Gastrocnemius medialis (tissue), 4 donors: ENCODE measurements at places on chromosomes 7 and 10. TPM values are rescaled to one million over a fixed set of nuclear protein-coding genes. Genes with fewer than 3 reads are reported as not detected.

DNA sequence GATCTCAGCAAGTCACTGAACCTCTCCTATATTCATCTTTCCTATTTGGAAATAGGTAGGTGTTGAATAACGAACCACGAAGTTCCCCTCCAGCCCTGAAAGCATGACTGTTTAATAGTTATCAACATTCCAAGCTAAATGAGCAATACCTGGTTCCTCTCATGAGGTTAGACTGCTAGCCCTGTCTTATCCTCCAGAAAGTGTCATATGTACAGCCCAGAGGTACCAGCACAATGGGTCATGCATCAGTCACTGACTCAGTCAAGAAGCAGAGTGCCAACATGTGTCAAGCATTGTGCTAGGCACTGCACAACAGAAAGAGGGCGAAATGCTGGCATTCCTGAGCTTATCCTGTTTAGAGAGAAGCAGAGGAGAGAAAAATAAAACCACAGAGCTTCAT is 70.0 kb downstream of the AMPH start:
- H3K4me3 ChIP-seq, result no peak overlapping the region
- no peaks in the 10 kb centered on the region for H3K4me1 ChIP-seq
- H3K27ac ChIP-seq, result no peak overlapping the region
- H3K36me3 ChIP-seq, result no peaks in the 10 kb centered on the region

- H3K27me3 ChIP-seq, result peaks cover 13% of the 10 kb centered on the region
- H3K4me1 ChIP-seq, result no peaks in the 10 kb centered on the region
- H3K36me3 ChIP-seq, result no peaks in the 10 kb centered on the region
- no peak overlapping the region for H3K4me3 ChIP-seq
- no peak for DNase-seq
Observed at GRCh38 chr7:150901160-150902035, 49.1 kb downstream of the AOC1 start.

DNA sequence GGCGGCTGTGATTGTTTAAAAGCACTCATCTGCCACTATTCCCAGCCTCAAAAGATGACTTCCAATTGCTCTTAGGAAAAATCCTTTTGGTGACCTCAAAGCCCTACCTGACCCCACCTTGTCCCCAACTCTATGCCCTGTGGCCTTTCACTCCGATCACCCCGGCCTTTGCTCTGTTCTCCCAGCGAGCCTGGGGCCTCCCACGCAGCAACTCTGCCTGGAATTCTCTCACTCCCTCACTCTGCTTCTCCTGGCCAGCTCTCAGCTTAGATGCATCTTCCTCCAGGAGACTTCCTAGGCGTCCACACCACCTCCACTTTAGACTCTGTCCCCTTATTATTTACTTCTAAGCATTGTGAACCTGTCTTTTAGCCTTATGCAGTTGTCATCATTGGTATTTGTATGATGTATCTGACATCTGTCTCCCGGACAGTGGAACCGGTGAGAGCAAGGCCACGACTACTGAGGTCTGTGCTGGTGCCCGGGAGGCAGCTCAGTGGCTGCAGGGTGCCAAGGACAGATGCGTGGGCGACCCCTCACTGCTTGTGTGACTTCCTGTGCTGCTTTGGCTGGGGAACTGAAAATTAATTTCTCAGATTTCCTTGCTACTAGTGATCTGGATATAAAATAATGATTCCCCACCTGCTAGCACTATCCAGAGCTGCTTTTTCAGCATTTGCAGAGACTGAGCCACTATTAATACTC is 63.0 kb downstream of the PIP4K2A start:
- DNase-seq, result no peak
- H3K4me1 ChIP-seq, result peaks cover 3% of the 10 kb centered on the region
- H3K27ac ChIP-seq, result no peak overlapping the region
- H3K27me3 ChIP-seq, result no peaks in the 10 kb centered on the region
- no peak overlapping the region for H3K4me3 ChIP-seq
- no peaks in the 10 kb centered on the region for H3K36me3 ChIP-seq

GRCh38 chr7:30684351-30684750 is 2.1 kb upstream of the CRHR2 start:
- no peak overlapping the region for H3K27ac ChIP-seq
- DNase-seq, result no peak
- peaks cover 19% of the 10 kb centered on the region for H3K27me3 ChIP-seq
- no peak overlapping the region for H3K4me3 ChIP-seq
- H3K36me3 ChIP-seq, result no peaks in the 10 kb centered on the region
- peaks cover 25% of the 10 kb centered on the region for H3K4me1 ChIP-seq

DNA sequence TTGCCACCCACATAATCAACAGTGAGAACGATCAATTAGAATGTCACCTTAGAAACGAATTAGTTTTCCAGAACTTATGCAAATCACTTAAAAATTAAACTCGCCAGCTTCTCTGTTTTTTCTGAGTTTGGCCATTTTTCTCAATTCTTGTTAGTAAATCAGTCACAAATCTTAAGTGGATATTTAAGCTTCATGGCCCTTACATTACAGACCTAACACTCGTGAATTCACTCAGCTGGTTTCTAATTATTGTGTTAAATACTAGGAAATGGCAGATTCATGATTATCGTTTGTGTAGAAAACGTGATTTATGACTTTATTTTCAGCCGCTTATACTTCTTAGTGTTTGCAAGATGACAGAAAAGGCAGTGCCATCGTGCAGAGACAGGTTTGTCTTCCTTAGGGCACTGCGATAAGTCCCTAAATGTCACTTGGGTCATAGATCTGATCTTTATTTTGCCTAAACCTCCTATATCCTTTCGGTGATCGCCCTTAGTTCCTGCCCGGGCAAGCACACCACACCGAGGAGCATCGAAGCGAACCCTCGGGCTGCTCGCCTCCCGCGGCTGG is 587 bp upstream of the CELF2 start:
- H3K27me3 ChIP-seq, result no peaks in the 10 kb centered on the region
- peaks cover 45% of the 10 kb centered on the region for H3K4me1 ChIP-seq
- peak overlapping the region; percentile 83 for H3K27ac ChIP-seq
- no peak for DNase-seq
- H3K4me3 ChIP-seq, result peak overlapping the region; percentile 55

Gene ICA1
- total RNA-seq, result 20.9 TPM

Gene PIK3CG
- 0.51 TPM for total RNA-seq

DNA sequence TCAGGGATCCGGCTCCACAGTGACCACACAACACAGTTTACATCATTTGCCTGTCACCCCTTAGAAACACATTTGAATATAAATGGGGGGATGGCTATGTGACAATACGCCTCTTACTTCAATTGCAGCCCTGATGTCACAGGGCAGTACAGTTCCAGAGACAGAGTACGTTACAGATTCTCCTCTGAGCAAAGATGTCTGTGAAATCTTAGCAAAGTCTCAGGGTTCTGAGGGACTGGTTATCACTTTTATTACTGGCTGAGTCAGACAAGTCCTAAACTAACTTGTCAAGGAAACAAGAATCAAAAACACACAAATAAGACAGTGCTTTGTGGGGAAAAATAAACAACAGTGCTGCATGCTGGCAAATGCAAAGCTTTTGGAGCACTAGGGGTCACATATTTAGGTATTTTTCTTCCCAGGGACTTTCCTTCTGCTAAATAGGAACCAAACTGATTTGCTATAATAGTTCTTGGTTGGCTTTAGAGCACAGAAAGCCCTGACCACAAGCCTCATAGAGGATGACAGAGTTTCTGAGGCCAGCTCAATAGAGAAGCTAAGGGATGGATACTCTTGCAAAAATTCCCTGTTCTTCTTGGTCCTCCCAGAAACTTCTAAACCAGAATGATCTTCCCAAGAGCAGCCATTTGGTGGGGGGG is 501.6 kb downstream of the GRID1 start:
- no peaks in the 10 kb centered on the region for H3K36me3 ChIP-seq
- DNase-seq, result no peak
- no peak overlapping the region for H3K4me3 ChIP-seq
- no peaks in the 10 kb centered on the region for H3K27me3 ChIP-seq
- no peak overlapping the region for H3K27ac ChIP-seq

Gene SEMA3D
- total RNA-seq, result not detected

Gene DPP6
- total RNA-seq, result not detected

DNA sequence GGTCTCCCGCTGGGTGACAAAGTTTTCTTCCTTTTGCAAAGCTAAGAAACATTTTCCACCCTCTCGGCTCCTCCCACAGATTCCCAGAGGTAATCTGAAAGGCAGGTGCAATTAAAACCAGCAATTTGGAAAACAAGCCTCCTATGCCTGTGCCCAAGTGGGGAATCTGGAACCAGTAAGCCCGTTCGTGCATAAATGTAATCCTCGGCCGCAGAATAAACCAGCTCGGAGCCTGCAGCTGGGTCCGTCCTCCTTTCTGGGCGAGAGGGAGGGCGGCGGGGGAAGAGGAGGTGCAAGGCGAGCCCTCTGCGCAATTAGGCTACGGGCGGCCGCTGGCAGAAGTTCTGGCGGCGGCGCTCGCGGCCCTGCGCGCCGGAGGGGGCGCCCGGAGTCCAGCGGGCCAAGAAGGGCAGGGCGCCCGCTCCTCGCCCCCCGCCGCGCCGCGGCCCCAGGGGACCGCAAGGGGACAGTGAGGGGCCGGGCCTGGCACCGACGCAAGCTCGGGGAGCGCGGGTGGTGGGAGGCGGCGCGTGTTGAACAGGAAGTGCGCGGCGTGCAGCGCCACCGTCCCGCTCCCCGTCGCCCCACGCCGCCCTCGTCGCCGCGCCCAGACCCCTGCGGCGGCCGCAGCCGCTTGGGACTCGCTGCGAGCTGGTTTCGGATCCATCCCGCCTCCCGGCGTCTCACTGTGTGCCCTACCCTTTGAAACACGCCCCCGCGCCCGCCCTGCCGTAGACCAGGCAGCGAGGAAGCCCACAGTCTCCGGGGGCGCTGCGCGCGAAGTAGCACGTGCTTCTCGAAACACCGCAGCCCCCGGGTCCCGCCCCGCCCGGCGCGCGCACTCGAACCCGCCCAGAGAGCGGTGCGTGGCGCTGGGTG is at the start of gene PRKAG2:
TSS of gene PRKAG2 (minus strand) at position 217 of the 879 bp plus-strand sequence. CDS start 495 bp downstream, outside the sequence.
- no peaks in the 10 kb centered on the region for H3K36me3 ChIP-seq
- peak within 1 kb of the TSS; percentile 85 for H3K4me3 ChIP-seq
- peak; percentile 46 for DNase-seq
- peak within 1 kb of the TSS; percentile 87 for H3K27ac ChIP-seq
- H3K27me3 ChIP-seq, result no peaks in the 10 kb centered on the region
- H3K4me1 ChIP-seq, result peaks cover 8% of the 10 kb centered on the region

GRCh38 chr7:39461263-39461820 is 104.9 kb upstream of the YAE1 start:
- no peak overlapping the region for H3K27ac ChIP-seq
- H3K4me1 ChIP-seq, result no peaks in the 10 kb centered on the region
- no peak for DNase-seq
- no peaks in the 10 kb centered on the region for H3K36me3 ChIP-seq
- H3K27me3 ChIP-seq, result no peaks in the 10 kb centered on the region

- no peaks in the 10 kb centered on the region for H3K4me1 ChIP-seq
- H3K36me3 ChIP-seq, result no peaks in the 10 kb centered on the region
Observed at GRCh38 chr7:48140001-48140681, 31.1 kb upstream of the ABCA13 start.

- no peaks in the 10 kb centered on the region for H3K36me3 ChIP-seq
- no peaks in the 10 kb centered on the region for H3K27me3 ChIP-seq
- no peaks in the 10 kb centered on the region for H3K4me1 ChIP-seq
- H3K27ac ChIP-seq, result no peak overlapping the region
Observed at GRCh38 chr7:133582766-133583523, 330.1 kb downstream of the EXOC4 start.

DNA sequence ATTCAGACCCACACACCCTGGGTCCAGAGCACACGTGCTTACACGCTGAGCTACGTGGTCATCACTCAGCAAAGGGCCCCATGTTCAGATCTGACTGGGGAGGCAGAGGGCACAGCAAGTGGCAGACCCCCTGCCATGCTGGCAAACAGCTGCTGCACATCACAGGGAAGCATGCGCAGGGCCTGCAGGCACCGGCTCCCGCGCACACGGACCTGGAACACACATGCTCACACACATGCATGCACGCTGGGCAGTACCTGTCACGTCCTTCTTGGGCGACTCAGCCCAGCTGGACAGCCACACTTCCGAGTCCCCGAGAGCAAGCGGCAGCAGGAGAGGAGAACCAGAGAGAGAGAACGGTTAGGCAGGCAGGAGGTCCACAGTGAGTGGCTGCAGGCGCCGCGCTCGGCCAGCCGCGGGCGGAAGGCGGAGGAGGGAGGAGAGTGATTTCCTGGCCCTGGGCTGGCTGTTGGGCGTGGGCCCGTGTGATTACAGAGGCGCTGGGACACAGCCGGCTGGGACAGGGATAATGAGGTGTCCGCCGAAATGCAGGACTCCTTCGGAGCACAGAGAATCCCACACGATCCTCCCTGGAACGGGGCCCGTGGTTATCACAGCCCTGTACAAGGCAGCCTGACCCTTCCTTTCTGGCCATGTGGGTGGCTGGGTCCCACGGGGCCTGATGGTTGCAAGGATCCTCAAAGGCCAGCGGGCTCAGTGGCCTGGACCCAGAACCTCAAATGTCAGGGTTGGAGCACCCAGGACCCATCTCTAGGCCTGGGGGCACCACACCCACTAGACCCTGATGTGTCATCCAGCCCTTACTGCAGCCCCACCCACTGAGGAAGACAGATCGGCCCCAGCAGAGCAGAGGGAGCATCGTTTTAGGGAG is 175.1 kb downstream of the NEURL1 start:
- peaks cover 36% of the 10 kb centered on the region for H3K4me1 ChIP-seq
- no peaks in the 10 kb centered on the region for H3K27me3 ChIP-seq
- peak overlapping the region; percentile 11 for H3K4me3 ChIP-seq
- peak; percentile 49 for DNase-seq
- no peaks in the 10 kb centered on the region for H3K36me3 ChIP-seq

GRCh38 chr7:44282601-44283171 is 42.7 kb downstream of the CAMK2B start:
- H3K27ac ChIP-seq, result peak overlapping the region; percentile 91
- peaks cover 59% of the 10 kb centered on the region for H3K4me1 ChIP-seq
- H3K4me3 ChIP-seq, result no peak overlapping the region

- DNase-seq, result no peak
- H3K36me3 ChIP-seq, result no peaks in the 10 kb centered on the region
- H3K27ac ChIP-seq, result peak overlapping the region; percentile 91
- H3K4me3 ChIP-seq, result no peak overlapping the region
- H3K27me3 ChIP-seq, result no peaks in the 10 kb centered on the region
- H3K4me1 ChIP-seq, result peaks cover 74% of the 10 kb centered on the region
Observed at GRCh38 chr10:44993226-44993921, 7.3 kb upstream of the ZNF22 start.

DNA sequence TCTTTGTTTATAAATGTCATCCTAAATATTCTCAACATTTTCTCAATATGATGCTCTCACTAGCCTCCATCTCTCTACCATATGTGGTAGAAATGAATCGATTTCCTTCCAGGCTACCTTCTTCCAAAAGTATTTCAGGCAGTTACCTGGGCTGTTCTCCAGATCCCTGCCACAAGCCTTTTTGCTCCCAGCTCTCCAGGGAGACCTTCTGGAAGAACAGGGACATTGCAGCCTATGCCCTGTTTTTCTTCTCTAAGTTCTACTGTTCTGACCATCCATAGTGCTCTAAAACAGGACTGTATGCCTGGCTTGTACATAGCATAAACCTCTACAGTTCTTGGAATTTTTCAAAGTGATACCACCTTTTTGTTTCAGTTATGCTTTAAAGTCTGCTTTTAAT is 552.8 kb downstream of the ANKRD7 start:
- no peak overlapping the region for H3K27ac ChIP-seq
- no peaks in the 10 kb centered on the region for H3K4me1 ChIP-seq
- DNase-seq, result no peak
- H3K36me3 ChIP-seq, result no peaks in the 10 kb centered on the region
- no peaks in the 10 kb centered on the region for H3K27me3 ChIP-seq
- H3K4me3 ChIP-seq, result no peak overlapping the region

- H3K36me3 ChIP-seq, result no peaks in the 10 kb centered on the region
- H3K27me3 ChIP-seq, result peaks cover 88% of the 10 kb centered on the region
- no peak overlapping the region for H3K4me3 ChIP-seq
- DNase-seq, result no peak
Observed at GRCh38 chr7:19109000-19109946, 8.2 kb downstream of the TWIST1 start.
